Ovary (tissue), 10 donors: ENCODE measurements at places on chromosomes 13 and 19.
A peak's percentile ranks its signal among the peaks of the same experiment; 100 is the strongest.

GRCh38 chr13:50715402-50716146, 127.9 kb downstream of the DLEU7 start:
- DNase-seq: no peak

DNA sequence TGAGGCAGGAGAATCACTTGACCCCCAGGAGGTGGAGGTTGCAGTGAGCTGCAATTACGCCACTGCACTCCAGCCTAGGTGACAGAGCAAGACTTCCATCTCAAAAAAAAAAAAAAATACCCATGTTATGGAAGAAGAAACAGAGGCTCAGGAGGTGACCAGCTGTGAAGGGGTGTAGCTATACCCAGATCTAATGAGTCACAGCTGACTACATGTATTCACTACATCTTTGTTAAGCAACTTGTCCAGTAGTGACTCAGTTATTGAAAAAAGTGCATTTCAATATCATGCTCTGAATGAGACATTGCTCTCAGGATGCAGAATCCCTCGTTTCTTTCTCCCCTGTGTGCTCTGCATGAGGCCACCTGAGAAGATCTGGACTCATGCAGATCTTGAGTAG, 16.1 kb upstream of the SPART start:
- no peak for DNase-seq

DNA sequence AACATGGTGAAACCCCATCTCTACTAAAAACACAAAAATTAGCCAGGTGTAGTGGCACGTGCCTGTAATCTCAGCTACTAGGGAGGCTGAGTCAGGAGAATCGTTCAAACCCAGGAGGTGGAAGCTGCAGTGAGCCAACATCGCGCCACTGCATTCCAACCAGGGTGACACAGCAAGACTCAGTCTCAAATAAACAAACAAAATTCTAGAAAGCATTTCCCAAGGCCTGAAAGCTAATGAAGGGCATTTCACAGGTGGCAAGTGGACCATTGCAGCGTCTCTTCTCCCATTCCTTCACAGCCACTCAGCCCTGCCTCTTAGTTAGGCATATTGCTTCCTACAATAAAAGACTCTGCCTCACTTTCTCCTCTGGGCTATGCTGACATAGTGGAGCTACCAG, 13.5 kb upstream of the RXFP2 start:
- DNase-seq: no peak

- DNase-seq: no peak
Measured at GRCh38 chr13:50236898-50237318, 221.7 kb downstream of the KCNRG start.

DNA sequence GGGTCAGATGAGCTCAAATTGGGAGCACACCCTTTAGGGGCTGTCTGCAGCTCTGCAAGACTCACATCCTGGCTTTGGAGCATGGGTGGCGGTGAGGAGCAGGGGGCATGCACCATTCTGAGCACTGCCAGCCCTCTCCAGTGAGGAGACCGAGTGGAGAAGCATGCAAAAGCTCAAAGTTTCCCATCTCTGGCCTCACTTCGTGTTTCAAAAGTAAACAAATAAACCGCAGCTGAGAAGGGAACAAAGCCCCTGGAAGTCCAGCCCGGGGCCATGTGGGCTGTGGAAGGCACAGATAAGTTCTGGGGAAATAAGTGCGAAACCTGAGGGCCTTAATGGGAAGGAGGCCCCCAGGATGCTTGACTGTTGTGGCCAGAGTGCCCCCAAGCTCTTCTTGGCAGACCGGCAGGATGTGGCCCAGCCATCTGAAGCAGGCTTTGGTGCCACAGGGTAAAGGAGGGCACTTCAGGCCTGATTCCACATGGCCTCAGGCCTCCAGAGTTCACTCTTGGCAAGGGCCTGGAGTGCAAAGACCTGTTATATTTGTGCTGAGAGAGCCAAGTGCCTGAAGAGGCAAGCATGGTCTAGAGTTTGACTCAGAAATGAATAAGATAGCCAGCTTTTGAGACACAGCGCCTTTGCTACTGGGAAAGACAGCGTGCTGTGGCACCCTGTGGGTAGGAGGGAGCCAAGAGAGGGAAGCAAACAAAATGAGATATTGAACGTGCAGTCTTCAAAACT, 1.2 kb downstream of the MEDAG start:
- DNase-seq: no peak

- peak; percentile 19 for DNase-seq
Measured at GRCh38 chr13:45615501-45616101, at the start of gene ERICH6B. TSS of gene ERICH6B (minus strand) at chr13:45615739. CDS start at chr13:45597005, 18,734 bp downstream.

DNA sequence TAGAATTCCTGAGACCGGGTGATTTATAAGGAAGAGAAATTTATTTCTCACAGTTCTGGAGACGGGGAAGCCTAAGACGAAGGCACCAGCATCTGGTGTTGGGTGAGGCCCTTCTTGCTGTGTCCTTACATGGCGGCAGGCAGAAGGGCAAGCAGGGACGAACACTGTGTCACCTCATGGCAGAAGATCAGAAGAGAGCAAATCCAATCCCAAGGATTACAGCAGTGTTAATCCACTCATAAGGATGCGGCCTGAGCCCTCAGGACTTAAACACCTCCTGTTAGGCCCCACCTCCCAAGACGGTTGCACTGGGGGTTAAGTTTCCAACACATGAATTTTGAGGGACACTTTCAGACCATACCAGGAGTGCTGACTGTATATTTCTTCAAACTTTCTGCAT, 6.7 kb upstream of the FBL start:
- DNase-seq: no peak

GRCh38 chr13:105084931-105085330, 1450.5 kb downstream of the EFNB2 start:
- DNase-seq: no peak

GRCh38 chr13:113629866-113630265, 28.1 kb downstream of the ATP4B start:
- DNase-seq: no peak

DNA sequence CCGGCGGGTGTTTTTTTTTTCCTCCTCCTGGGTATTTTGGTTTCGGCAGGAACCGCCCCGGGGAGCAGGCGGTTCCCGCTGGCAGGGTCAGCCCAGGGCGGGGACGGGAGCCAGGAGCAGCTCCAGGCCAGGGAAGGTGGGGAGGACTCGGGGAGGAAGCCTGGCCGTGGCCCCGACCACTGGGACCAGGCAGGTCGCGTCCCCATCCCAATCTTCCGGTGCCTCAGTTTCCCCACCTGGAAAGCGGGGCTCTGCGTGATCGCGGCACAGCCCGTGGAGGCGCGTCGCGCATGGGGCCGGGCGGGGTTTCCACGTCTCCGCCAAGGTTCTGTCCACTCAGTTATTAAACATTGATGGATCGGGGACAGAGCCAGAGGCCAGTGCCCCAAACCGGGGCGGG, 34.8 kb downstream of the IL12RB1 start:
- no peak for DNase-seq

DNA sequence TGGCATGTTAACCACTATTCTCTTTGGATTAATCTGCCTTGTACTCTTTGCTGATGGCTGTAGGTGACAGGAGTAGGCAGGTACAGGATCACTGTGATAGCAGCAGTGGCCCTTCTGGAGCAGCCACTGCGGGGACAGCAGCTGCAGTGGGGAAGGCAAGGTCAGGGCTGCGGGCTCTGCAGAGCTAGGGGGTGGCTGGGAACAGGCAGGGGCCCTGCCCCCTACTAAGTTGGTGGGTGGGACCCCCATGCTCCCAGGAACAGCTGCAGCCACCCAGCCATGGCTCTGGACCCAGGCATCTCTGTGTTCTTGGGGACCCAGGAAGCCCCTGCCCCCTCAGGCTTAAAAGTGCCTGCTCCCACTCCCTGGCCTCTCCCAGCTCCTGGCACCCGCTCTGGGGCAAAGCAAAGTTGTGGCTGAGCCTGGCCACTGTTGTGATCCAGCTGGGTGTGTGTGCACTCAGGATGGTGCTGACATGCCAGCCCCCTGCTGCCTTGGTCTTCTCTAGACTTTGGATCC, 302.4 kb downstream of the PCDH20 start:
- DNase-seq: no peak

- no peak for DNase-seq
Measured at GRCh38 chr13:84399320-84400085, 517.2 kb upstream of the SLITRK1 start.

DNA sequence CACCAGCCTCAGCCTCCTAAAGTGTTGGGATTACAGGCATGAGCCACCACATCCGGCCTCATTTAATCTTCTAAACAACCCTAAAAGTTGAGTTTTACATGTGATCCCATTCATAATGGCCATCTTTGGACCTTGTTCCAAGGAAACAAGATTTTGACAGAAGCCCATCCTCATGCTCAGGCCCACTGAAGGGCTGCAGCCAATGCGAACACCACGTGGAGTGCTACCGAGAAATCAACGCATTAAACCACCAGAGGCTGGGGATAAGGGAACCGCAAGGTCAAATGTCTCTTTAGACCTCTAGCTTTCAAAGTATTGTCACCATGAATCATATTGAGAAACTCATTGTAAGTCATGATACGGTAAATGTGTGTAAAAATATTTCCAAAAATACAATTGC, 49.4 kb upstream of the DOCK9 start:
- no peak for DNase-seq

DNA sequence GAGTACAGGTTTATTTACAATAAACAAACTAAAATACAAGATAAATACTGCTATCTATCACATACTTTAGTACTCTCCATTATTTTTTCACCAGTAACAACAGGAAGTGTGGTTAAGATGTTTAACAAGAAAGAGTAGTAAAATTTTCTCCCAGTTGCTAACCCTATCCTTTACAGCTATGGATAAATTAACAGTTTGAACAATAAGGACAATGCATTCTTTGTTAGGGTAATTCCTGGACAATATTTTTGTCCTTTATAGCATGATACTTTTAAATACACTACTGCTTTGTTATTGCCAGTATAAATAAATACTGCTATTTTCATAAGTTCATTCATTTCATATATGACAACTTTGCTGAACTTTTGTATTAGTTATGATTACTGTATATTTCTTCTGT, 630.2 kb upstream of the ATXN8OS start:
- DNase-seq: no peak

- DNase-seq: peak; percentile 98
Measured at GRCh38 chr19:49453013-49453756, at the start of gene ALDH16A1. TSS of gene ALDH16A1 (plus strand) at chr19:49453225. CDS start at chr19:49453332, 107 bp downstream.

DNA sequence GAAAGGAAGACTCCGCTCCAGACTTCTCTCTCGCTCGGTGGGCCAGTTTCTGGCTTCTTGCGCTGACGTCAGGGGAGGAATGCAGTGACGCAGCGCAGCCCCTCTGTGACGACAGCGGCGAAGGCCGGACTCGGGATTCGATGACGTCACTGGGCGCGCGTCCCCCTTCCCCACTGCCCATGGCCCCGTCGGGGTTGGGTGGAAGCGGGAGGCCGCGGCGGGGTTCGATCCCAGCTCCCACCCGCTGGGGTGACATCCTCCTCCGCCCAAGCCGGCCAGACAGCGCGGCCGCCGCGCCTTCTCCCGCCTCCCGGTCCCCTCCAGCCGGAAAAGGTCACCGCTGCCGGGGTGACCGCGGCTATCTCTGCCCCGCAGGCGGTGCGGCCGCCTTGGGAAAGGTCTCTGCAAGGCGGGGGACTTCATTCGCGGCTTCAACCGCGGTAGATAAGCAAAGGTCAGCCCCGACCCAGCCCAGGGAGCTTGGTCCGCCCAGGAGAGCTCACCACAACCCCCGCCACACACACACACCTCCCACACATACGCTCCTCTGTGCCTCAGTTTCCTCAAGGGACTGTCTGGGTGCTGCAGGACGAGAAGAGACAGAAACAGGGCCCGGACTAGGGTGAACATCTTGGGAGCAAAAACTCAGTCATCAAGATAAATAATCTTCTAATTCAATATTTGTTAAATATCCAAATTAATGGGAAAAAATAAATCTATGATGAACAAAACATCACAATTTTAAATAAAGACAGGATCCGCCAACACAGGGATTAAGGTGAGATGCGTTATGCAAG, 844 bp upstream of the RFX1 start:
- DNase-seq: no peak
